Activated T-helper 1 cell treated with anti-CD3 and anti-CD28 coated beads, Interleukin-2, amount 50 U/mL, for 16 hours (primary cell): ENCODE measurements at places on chromosomes 13 and 19.

DNA sequence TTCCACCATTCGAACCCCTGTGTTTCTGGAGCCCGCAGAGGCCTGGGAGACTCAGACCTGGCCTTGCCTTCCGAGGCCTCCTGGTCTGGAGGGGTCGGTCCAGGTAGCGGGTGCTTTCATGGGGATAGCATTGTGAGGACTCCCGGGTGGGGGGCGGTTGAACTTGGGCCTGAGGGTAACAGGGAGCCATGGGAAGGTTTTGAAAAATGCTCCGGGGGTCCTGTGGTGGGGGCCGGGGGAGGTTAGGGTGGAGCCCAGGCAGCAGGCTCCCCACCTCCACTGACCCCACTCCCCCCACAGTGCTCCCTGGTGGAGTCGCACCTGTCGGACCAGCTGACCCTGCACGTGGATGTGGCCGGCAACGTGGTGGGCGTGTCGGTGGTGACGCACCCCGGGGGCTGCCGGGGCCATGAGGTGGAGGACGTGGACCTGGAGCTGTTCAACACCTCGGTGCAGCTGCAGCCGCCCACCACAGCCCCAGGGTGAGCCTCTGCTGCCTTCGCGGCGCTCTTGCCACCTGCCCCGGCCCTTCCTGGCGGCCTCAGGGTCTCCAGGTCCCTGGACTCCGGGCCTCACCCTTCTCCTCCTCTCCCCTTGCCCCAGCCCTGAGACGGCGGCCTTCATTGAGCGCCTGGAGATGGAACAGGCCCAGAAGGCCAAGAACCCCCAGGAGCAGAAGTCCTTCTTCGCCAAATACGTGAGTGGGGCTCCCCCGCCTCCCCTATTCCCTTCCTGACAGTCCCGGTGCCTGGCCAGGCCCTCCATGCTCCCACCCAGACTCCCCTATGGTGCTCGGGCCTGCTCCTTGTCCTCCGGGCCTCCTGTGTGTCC is 3.8 kb upstream of the GARIN5A start:
- DNase-seq, result no peak

GRCh38 chr13:25192936-25193335 is 20.8 kb upstream of the AMER2 start:
- DNase-seq, result no peak

GRCh38 chr13:52812941-52813340 is 35.5 kb downstream of the PCDH8 start:
- no peak for DNase-seq

DNA sequence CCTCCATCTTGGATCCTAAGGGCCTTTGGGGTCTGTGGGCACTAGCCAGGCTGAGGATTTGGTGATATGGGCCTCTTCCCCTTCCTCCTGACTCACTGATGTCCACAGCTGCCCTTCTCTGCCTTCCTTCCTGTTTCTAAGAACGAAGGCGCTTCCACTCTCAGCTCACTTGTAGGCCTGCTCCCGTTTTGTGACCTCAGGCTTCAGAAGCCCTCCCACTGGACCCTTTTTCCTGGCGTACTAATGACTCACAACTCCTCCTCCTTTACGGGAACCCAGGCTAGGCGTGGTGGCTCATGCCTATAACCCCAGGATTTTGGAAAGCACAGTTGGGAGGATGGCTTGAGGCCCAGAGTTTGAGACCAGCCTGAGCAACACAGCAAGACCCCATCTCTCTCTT is 55.6 kb downstream of the TMED1 start:
- no peak for DNase-seq

DNA sequence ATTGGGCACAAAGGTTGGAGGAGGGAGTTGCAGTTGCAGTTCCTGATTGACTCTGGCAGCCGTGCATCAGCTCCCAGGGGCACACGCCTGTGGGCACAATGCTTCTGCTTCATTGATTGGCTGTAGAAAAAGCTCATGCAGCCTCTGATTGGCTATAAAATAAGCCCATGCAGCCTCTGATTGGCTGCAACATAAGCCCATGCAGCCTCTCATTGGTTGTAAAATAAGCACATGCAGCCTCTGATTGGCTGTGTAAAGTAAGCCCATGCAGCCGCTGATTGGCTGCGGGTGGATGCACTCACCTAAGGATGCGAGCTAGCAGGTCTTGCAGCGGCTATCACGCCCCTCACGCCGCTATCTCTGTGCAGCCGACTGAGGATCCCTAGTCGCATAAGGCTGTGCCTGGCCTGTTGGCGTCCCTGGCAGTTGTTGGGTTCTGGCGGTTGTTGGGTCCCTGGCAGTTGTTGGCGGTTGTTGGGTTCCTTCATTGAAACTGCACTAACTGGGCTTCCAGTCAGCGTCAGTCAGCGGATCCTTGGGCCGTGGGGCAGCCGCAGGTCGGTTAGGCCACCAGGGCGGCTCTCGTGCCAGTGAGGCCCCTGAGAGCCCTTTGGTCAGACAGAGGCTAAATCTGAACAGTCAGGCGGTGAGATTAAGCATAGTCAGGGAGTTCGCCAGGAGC is at the start of gene SIGLECL1:
Gene SIGLECL1, plus strand, starts transcription at position 295 of the 682 bp plus-strand sequence. CDS start 12,993 bp downstream, outside the sequence.
- no peak for DNase-seq

GRCh38 chr13:78398743-78399410 is 204.5 kb downstream of the POU4F1 start:
- no peak for DNase-seq

DNA sequence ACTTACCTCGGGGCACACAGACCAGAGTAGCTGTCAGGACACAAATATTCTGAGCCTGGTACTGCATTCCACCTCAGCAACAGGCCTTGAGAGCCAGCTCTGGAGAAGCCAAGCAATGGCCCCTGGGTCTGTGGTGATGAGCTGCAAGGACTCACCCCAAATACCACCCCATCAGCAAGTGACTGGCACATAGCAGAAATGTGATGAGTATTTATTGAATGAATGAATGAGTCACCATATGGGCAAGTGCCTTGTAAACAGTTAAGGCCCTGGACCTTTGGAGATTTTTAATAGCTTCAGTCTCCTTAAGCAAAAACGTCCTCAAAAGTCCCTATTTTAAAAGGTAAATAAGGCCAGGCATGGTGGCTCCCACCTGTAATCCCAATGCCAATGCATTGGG is 18.2 kb downstream of the GSX1 start:
- no peak for DNase-seq

DNA sequence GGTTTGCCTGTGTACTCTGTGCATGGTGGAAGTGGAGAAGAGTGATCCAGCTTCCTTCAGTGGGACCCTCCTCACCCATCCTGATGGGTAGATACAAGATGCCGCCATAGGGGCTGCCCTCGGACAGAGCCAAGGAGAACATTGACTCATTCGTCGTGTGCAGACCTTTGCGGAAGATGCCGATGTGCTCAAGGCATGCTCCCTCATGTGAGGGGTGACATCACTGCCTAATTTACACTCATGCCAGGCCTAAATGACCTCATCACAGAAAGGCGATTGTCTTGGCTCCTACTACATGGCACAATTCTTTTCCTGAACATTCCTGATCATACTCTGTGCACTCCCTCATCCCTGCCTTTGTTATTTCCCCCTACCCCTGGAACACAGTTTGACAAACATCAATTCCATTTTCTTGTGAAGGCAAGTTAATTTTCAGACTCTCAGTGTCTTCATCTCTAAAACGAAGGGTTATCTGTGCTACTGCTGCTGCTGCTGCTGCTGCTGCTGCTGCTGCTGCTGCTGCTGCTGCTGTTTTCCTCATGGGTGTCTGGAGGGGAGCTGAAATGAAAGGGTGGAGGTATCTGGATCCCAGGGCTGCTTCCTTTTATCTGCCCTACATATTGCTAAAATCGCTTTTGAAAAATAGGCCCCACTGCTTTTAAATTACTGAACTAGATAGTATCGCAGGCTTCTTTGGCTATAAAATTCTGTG is 146.5 kb upstream of the ARGLU1 start:
- DNase-seq, result no peak

- DNase-seq, result no peak
These were observed 1.7 kb downstream of the DMWD start for GRCh38 chr19:45790942-45791341.

DNA sequence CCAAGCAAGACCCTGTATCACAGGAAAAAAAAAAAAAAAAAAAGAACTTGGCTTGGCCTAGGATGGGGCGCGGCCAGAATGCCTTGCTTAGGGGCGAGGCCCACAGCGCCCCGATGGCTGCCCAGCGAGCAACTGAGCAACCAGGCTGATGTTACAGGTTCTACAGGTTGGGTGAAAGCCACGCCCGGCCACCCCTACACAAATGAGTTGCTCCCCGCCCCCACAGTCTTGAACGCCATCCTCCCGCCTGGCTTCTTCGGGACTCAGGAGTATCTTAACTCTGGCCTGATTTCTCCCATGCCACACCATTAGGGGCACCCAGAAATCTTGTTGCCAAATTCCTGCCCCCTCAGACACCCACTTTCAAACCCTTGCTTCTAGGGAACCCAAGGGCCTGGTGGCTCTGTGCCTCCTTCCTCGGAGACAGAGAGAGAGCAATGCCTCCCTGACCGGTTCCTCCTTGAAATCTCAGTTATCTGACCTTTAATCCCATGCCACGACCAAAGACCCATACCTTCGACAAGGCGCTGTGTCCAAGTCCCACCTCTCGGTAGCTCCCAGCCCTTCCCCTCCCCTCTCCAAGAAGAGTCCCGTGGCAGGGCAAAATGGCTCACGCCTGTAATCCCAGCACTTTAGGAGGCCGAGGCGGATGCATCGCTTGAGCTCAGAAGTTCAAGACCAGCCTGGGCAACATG is 1.1 kb upstream of the CBLC start:
- DNase-seq, result no peak

GRCh38 chr13:78190296-78190695 is 271.7 kb upstream of the EDNRB start:
- no peak for DNase-seq

GRCh38 chr19:29860492-29860891 is 48.7 kb downstream of the CCNE1 start:
- DNase-seq, result no peak

DNA sequence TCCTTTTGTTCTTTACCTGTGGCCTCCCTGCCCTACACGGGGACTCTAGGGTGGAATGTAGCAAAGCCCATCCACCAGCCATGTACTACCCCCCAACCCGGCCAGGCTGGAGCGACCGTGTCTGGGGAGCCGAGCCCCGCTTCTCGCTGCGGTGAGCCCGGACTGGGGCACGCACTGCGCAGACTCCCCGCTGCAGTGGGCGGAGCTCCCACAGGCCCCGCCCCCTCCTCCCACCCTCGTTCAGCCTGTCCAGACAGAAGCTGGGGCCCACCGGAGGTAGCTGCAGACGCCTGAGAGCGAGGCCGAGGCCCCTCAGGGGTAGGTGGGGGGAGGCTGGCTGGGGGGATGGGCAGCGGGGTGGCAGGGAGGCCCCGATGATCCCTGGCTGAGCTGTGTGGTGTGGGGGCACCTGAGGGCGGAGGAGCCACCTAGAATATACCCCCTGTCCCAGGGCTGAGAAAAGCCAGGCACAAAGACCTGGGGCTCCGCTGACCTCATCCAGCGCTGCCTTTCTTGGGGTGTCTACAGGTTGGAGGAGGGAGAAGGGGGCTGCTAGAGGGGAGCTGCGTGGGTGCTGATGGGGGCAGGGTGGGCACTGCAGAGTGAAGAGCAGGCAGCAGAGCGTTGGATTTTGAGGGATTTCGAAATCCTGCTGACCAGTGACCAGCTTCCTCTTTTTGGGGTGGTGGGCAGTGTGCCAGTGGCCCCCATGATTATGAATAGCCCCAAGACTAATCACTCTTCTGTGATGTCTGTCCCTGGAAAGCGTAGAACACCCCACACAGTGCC is 17.3 kb downstream of the PLD3 start:
- no peak for DNase-seq

- no peak for DNase-seq
These were observed 522.6 kb downstream of the RFC3 start for GRCh38 chr13:34340534-34340933.
